Iris pigment epithelial cell (primary cell): ENCODE measurements at places on chromosomes 13 and 19.

GRCh38 chr13:111459803-111460547, 139.5 kb downstream of the TEX29 start:
- DNase-seq = no peak

GRCh38 chr13:44938854-44939253, 50.4 kb downstream of the NUFIP1 start:
- DNase-seq = no peak

DNA sequence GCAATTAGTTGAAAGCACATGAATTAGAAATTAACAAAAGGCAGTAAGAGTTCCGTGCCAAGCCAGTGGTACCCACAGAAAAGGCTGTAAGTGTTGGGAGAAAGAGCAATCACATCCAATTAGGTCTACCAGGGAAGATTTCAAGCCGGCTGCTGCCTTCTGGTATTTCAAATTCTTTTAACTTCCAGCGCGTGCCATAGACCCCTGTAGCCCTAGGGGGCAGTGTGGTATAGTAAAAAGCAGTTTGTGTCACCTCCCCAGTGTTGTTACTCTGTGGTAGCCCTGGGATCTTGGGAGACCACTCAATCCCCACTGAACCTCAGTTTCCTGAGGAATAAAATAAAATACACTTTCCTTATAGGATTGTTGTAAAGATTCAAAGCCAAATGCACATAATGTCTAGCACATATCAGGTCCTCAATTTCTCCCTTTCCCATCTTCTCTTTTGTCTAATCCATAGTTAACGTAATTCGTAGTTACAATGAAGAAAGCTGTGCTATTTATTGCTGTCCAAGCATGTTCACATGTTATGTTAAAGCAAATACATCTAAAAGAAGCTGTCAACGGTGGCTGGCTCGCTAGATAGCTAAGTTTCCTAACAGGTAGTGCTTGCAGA, 230.2 kb downstream of the TDRD3 start:
- peak; percentile 20 for DNase-seq

DNA sequence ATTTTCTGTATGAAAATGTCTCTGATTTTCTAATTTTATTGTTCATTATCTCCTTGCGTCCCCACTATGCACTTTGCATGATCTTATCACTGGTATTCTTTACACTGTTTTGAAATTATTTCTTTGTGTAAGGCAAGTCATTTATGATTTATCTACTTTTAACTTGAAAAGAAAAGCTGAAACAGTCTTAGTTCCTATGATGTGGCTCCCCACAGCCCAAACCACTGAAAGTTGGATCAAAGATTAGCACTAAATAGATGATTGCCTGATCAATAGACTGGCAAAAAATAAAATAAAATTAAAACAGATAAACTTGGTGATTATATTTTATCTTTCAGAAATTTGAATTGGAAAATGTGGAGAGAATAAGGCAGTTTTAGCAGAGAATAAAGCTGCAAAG, 1101.9 kb downstream of the PCDH9 start:
- no peak for DNase-seq

GRCh38 chr19:46350029-46350757, 3.3 kb downstream of the PPP5C start:
- no peak for DNase-seq
